NCI-H1436 (cell line): ENCODE measurements at places on chromosomes 13 and 19.

DNA sequence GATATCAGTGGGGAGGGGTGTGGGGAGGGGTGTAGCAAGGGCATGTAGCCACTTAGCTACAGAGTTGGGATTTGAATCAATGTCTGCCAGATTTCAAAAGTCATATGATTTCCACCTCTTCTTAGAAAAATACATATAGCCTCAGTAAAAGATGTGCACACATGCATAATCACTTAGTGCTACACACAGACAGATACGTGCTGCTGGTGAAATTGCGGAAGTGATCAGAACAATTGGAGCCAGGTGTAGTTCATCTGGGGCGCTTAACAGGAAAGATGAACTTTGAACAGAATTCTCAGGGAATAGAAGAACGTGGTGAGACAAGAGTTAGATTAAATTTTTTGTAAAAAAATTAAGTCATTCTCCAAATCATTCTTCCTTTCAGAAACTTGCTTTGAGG lies 333.1 kb downstream of the KCNRG start:
- no peak for DNase-seq

DNA sequence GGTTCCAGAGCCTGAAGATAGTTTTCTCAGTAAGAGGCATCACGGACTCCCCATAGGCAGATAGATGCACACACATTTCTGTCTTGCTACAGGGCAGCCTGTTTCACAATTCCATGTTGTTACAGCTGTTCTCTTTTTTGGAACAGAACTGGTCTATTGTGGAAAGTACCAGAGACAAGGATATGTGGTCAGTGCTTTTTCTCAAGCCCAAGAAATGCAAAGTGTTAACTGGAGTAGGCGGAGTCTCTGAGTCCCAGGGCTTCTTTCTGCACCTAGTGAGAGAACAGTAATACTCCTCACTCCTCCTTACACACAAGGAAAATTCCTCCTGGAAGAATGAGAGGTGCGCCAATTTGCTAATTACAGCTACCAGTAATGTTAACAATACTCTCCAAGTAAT lies 141.6 kb upstream of the ARGLU1 start:
- no peak for DNase-seq

DNA sequence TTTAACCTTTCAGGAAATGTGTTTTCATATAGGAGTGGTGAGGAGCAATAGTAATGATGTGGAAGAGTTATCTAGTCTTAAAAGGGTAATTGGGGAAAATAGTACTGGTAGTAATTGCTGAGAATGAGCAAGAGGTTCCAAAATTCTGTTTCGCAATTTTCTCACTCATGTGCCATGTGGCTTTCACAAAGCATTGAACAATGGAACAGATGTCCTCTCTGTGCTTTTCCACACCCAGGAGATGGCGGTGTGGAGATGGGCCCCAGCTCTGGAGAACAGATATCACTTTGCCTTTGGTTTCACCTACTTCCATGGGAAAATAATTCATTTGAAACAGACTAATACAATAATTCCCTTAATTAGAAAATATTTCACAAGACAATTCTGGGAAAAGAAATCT lies 170.0 kb upstream of the SLC10A2 start:
- no peak for DNase-seq

DNA sequence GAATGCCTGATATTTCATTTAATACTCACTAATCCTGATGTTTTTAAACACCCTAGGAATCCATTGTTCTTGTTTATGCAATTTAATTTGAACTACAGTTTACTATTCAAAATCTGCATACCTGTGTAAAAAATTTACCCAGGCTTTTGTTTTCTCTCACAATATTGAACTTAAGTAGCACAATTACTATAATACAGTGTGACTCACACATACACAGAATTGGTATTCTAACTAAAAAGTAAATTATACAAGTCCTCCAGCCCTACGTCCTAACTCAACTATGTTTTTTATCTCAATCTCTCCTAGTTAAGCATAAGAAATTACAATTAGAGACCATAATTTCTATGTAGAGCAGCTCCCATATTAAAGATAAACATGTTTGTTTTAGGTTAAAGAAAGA lies 41.8 kb downstream of the MYCBP2 start:
- no peak for DNase-seq

- no peak for DNase-seq
These were observed 110.8 kb downstream of the DLEU7 start for GRCh38 chr13:50732712-50733111.

DNA sequence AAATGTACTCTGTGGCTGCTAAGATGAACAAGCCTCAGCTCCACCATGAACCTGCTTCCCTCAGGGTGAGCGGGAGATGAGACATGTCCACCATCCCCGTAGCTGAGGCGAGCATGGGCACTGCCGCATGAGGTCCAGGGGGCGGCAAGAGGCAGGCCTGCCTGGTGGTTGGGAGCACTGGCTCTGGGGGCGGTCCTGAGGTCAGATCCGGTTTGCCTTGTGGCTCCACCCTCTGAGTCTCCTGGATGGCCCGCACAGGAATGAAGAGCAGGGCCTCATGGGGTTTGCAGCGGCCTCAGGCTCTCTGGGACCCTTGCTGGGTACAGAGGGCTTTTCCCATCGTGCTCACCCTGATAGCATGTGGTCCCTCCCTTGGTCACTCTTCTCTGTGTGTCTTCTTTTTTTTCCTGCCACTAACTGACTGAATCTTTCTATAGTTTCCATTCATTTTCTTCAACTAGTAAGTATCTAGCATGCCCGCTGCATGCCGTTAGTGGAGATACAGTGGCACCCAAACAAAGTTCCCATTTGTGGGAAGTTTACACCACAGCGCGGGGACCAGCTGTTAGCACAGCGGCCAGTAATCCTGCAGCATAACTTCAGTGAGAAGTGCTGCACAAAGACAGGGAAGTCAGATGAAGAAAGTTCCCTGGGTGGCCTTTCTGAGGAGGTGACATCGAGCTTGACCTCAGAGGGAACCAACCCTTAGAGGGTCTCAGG lies 37.3 kb downstream of the CAPN12 start:
- no peak for DNase-seq

GRCh38 chr19:18761531-18762110 lies 29.5 kb downstream of the COMP start:
- DNase-seq: no peak

GRCh38 chr19:11418549-11419506 lies at the start of gene RGL3:
RGL3 (minus strand) TSS chr19:11419314; CDS start chr19:11419278, 36 bp downstream.
- peak; percentile 69 for DNase-seq

GRCh38 chr19:14775869-14776586 lies 2.3 kb downstream of the ADGRE2 start:
- DNase-seq: no peak

DNA sequence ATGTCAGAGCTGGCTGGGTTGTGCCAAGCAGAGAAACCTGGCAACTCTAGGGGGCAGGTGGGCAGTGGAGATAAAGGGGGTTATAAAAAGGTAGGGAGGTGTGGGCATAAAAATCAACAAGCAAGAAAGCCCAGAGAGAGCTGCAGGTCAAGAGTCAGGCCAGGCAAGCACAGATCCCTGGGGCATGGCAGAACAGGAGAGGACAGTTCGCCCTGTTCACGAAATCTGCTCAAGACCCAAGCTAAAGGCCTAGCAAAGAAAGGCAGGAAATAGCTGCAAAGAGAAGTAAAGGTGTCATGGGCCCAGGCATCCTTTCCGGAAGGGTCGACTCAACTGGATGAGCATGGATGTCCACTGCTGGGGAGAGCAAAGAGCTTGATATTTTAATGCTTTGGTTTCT lies 3.4 kb downstream of the MBNL2 start:
- no peak for DNase-seq

DNA sequence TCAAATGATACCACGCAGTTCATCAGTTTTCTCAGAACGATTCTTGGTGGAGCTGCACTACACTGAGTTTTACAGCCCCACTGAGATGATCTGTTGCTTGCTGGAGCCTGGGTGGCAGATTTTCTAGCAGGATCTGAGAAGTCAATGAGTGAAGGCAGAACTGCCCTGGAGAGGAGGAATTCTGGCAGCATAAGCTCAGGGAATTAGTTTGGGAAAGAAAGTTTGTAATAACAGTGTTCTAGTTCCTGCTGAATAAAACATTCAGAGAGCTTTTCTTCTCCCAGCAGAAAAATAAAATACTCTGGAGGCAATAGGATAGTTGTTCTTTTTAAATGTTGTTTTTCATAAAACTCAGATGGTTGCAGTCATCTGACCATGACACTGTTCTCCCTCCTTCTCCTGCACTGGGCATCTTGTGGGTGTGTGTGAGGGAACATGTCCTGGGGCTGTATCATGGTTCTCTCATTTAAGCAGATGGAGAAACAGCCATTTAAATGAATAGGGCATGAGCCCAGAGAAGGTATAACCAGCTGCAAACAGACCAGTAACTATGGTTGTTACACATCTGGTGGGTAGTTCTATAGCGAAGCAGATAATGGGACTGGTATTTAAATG lies 29.6 kb downstream of the OLFM4 start:
- no peak for DNase-seq

- DNase-seq: peak; percentile 77
These were observed 13.5 kb upstream of the TLE5 start for GRCh38 chr19:3075605-3076431.

DNA sequence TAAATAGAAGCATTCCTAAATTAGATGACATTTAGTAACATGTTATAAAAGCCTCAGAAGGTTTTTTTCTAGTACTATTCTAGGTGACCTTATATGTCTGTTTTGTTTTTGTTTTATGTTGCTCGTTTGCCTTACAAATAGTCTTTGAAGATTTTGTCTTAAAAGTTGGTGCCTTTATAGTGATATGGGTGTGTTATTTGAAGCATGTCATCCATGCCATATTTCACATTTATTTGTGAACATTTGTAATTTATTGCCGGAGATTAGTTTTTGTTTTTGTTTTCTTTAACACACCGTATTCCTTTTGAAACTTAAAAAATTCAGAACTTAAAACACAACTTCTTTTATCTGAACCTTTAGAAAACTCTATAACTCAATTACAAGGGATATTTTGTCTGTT lies 422.8 kb upstream of the PCDH9 start:
- no peak for DNase-seq

DNA sequence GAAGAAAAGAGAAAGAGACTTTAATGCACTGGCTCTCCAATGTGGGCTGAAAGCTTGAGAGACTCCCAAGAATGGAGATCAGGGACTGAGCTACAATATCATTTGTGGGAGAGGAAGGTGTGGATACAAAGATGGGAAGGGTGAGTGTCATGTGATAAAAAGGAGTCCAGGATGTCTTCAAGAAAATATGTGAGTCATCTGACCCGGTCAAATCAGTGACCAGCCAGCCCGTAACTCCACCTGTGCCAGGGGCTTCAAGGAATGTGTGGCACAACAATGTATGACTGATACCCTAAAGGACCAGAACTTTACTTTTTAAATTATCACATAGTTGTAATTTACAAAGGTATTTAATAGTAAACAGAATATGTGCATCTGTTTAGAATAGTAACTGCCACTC lies 97.2 kb downstream of the DOCK9 start:
- no peak for DNase-seq

DNA sequence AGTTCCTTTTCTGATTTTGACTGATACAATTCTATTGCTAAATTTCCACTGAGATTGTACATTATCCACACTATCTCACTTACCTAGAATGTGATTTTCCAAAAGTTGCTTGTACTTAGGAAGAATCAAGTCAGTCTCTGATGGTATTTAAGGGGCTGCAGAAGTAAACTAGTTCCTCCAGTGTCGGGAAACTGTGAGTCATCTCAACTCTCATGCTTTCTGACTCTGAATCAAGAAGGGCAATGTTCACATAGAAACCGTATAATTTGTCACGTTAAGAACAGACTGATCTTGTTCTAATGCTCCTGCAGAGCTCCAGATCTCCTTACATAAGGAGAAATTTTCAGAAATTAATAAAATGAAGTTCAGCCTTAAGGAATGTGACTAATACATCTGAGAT lies 369.3 kb downstream of the KLF5 start:
- no peak for DNase-seq

GRCh38 chr13:53342623-53343360 lies 314.2 kb downstream of the OLFM4 start:
- DNase-seq: no peak

DNA sequence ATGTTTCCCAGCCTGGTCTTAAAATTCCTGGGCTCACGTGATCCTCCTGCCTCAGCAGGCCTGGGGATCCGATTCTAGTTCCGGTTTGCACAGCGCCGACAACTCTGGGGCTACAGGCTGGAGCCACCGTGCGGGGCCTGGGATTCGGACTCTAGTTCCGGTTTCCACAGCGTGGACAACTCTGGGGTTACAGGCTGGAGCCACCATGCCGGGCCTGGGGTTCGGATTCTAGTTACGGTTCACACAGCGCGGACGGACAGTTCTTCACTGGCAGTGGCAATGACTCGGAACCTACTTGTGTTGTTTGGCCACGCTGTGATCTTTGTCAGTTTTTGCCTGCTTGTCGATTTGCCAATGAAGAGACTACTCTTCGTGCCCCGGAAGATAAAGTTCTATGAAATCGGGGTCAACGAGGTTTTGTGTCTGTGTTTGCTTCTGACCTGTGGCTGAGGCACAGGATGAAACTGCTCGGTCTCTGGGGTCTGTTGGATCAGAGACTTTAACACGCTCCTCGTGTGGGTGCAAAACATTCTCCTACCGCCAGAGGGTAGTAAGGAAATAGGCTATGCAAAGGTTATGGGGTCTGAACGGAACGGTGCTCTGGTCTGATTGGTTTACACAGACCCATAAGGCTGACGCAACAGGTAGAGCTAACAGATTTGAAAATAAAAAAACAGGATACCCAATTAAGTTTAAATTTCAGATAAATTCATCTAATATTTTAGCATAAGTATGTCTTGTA lies 12.1 kb upstream of the ZSCAN1 start:
- peak; percentile 31 for DNase-seq

- DNase-seq: no peak
These were observed 123.3 kb downstream of the VWA8 start for GRCh38 chr13:41837629-41838028.

GRCh38 chr19:31348481-31349159 lies 616 bp downstream of the TSHZ3 start:
- DNase-seq: no peak

- DNase-seq: no peak
These were observed 83.1 kb downstream of the ABCC4 start for GRCh38 chr13:95217920-95218830.

- DNase-seq: no peak
These were observed 629.7 kb downstream of the LIG4 start for GRCh38 chr13:107585469-107586180.

DNA sequence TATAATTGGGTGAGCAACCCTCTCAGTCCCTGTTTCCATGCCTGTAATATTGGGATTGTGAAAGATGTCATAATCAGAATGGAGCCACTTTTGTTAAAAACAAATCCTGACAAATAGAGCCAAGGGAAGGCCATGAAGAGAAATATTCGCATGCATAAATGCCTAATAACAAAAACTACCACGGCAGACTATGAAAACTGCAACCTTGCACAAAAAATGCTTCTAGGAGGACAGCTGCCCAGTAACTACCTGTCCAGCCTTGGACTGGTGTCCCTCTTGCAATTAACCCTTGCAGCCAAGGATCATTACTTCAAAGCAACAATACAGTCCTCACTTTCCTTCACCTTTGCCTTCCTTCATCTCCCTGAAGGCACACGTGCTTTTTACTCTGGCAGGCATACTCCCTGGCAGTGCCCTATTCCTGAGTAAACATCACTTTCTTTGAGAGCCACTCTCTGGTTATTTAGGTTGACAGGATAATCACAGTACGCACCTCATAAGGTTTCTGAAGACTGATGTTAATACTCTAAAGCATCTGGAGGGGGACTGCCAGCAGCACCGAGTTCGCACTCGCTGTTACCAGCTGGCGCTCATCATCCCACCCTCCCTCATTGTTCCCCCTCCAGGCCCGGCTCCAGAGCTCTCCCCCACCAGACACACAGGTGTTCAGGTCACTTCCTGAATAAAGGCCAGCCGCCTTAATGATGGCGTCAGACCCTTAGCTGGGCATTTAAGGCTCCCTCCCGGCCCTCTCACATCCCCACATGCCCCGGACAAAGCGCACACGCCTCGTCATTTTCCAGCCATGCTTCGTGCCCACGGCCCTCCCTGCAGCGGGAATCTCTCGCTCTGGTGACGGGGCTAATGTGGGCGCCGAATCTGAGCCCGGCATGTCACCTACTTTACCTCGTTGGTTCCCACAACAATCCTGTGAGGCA lies 57.3 kb downstream of the CDADC1 start:
- no peak for DNase-seq
